ENCODE measurements at places on chromosomes 1 and 21.

- no peak for DNase-seq
Measured at GRCh38 chr1:96130432-96130831, 591.2 kb upstream of the PTBP2 start.

DNA sequence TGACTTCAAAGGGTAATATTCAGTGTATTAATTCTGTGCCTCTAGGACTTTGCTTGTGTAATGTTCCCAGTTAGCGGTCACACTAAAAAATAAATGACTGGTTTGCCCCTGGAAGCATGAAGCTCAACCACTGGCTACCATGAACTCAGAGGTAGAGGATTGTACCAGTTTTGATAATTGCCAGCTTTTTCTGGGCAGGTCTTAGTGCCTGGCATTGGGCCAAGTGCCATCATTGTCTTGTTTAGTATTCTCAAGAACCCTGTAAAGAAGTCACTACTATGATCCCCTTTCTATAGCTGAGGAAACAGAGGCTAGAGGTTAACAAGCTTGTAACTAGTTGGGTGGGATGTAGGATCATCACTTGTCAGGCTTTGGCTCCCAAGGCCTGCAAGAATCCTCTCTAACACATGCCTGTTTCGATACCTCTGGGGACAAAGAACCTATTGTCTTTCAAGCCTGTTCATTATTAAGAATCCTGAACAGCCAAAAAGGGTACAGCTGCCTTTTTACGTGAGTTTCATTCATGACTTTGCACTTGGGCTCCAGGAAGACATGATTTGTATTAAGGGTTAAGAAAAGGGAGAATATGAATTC is 121.9 kb upstream of the JUN start:
- no peak for DNase-seq

DNA sequence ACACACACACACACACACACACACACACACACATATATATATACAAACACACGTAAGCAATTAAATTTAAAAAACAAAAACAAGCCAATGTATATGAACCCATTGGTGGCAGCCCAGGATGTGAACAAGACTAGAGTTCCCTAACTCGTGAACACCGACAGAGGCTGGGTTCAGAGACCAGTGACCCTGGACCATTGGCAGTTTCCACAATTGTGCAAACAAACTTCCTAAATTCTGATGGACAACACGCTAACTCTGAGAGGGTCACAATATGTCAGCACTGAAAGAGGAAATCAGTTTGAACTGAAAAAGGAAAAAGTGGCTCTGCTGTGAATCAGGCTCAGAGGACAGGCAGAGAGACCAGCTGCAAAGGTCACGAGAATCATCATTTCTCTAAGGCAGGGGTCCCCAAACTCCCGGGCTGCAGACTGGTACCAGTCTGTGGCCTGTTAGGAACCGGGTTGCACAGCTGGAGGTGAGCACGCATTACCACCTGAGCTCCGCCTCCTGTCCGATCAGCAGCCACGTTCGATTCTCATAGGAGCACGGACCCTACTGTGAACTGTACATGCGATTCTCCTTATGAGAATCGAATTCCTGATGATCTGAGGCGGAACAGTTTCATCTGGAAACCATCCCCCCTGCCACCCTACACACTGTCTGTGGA is 50.5 kb upstream of the ERO1B start:
- no peak for DNase-seq

DNA sequence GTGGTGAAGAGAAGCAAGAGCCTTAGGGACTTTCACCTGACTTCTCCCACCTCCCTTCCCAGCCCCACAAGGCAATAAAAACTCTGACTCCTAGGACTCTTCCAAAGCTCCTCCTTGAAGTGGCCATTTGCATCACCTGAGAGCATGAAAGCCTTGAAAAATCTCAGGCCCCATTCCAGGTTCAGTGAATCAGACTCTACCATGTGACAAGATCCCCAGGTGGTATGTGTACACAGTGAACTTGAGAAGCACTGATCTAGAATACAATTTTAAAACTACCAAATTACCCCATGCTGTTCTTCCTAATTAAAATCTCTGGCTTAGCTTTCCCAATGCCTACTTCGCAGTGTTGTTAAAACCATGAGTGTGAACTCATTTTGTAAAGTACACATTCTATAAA is 195.1 kb upstream of the SAMSN1 start:
- DNase-seq = no peak

- peak; percentile 41 for DNase-seq
Measured at GRCh38 chr1:41662765-41663437, 178.4 kb upstream of the EDN2 start.

- DNase-seq = no peak
Measured at GRCh38 chr1:92929461-92929860, 31.8 kb downstream of the DIPK1A start.

DNA sequence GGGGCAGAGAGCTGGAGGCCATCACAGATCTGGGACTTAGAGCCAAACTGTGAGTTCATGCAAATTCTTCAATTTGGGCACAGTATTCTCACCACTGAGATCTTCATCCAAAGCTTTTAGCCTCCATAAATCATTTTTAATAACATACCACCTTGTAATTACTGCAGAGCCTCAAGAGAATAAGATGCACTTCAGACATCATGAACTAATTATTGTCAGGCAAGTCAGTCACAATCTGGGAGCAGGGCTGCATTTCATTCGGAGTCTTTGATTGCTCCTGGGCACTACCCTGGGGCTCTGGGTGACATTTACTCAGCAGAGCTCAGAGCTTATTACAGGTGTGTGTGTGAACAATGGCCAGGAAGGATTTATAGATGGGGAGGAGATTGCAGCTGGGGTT is 623.7 kb downstream of the PTPRU start:
- no peak for DNase-seq

- no peak for DNase-seq
Measured at GRCh38 chr1:223209293-223209898, 66.3 kb upstream of the TLR5 start.

GRCh38 chr1:234602334-234603220 is 7.4 kb downstream of the IRF2BP2 start:
- DNase-seq = no peak

DNA sequence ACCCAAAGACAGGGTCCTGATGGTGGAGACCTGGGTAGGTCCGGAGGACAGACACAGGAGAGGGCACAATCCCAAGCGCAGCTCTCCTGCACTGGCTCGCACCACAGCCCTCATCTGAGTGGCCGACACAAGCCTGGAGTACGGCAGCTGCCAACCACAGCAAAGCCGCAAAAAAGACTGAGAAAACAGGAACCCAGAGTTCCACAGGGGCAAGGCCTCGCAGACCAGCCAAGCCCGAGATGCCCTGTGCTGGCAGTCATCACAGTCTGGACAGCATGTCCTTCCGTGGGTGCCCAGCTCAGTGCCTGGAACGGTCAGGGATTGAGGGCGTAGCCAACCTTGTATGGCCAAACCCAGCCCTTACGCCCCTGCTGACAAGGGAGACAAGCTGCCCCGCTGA is 11.4 kb downstream of the ZBTB48 start:
- DNase-seq = no peak

- DNase-seq = no peak
Measured at GRCh38 chr1:112983537-112984131, 27.6 kb upstream of the SLC16A1 start.

- DNase-seq = no peak
Measured at GRCh38 chr1:55171694-55172093, 43.5 kb downstream of the USP24 start.

DNA sequence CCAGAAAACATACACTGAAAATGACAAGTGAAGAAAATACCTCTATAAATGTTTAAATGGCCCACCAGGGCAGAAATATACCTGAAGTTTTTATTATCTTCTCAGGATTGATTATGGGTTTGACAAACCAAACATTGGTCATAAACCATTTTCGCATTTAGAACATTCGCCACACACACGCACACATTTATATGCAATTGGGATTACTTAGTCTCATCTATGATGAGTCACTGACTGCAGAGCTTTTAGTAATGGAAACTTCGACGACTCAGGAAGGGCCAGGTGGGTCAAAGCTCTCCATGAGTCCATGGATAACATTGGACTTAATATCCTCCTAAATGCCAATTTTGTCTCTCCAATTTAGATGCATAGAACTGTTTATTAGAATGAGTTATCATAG is 16.9 kb downstream of the NRDC start:
- DNase-seq = no peak

- DNase-seq = no peak
Measured at GRCh38 chr1:235424092-235424491, 56.9 kb downstream of the TBCE start.

DNA sequence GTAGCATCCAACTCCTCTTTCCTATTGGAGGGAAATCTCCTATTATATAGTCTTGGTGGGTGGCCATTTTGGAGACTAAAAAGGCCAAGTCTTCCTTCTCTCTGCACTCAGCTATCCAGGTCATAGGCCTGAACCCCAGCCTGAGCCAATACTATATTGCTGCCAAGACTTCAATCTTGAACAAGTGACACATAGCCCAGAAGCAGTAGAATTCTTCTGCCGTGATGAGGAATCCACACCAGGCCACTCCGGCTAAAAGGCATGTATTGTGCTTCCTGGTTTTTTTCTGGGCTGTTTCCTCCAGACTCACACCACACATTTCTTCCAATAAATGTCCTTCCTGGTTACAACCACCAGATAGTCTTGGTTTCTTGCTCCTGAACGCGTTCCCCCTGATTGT is 43.0 kb downstream of the ATF3 start:
- no peak for DNase-seq

GRCh38 chr1:53280496-53280895 is 42.2 kb upstream of the MAGOH start:
- no peak for DNase-seq

DNA sequence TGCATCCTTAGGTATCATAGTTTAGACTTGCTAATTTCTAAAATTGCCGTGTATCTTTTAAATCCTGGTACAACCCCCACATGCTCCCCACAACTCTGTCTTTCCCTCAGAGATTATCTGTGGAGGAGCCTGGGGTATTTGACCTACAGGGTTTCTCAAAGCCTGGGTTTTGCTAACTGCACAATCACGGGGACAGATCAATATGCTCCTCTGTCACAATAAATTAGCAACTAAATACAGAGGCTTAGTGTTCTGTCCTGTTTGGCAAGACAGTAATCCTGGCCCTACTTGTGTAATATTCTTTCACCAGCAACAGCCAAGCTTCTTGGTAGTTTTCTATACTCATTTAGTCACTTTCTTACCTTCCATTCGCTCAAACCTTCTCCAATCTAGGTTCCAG is 8.5 kb downstream of the ECHDC2 start:
- DNase-seq = no peak

- no peak for DNase-seq
Measured at GRCh38 chr1:86705665-86705985, 1.2 kb downstream of the SH3GLB1 start.

GRCh38 chr1:200096774-200097173 is 69.3 kb downstream of the NR5A2 start:
- no peak for DNase-seq

GRCh38 chr21:42635848-42636519 is 17.4 kb upstream of the PDE9A start:
- no peak for DNase-seq

DNA sequence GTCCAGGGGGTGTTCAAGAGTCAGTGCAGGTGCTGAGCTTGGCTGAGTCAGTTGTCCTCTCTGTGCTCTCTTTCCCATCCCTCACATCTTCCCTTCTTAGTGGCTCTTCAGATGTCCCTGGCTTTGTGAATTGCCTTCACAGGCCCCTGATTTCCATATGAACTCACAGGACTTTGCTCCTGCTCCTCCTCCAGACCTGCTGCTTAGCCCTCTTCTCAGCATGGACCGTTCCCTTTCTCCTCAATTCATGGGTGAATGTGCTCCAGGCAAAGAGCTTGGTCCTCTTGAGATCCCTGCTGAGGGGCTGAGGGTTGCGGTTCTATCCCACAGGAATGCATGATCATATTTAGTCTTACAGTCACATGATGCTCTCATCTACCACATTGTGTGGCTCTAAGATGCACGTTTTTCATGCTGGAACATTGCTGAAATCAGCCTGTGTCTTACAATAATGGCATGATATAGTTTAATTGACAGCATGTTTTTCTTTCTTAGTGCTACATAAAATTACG is 30.5 kb downstream of the CACNA1E start:
- no peak for DNase-seq

GRCh38 chr1:164534863-164535610 is 23.9 kb upstream of the PBX1 start:
- DNase-seq = no peak

- DNase-seq = no peak
Measured at GRCh38 chr1:71350330-71350729, 269.5 kb upstream of the ZRANB2 start.

GRCh38 chr1:100456880-100457279 is 81.1 kb upstream of the GPR88 start:
- DNase-seq = no peak
